Stimulated activated CD4-positive, alpha-beta T cell treated with anti-CD3 and anti-CD28 coated beads, Interleukin-4, amount 100 ng/mL, for 24 hours (primary cell): ENCODE measurements at places on chromosomes 4 and X.
A peak's percentile ranks its signal among the peaks of the same experiment; 100 is the strongest.

DNA sequence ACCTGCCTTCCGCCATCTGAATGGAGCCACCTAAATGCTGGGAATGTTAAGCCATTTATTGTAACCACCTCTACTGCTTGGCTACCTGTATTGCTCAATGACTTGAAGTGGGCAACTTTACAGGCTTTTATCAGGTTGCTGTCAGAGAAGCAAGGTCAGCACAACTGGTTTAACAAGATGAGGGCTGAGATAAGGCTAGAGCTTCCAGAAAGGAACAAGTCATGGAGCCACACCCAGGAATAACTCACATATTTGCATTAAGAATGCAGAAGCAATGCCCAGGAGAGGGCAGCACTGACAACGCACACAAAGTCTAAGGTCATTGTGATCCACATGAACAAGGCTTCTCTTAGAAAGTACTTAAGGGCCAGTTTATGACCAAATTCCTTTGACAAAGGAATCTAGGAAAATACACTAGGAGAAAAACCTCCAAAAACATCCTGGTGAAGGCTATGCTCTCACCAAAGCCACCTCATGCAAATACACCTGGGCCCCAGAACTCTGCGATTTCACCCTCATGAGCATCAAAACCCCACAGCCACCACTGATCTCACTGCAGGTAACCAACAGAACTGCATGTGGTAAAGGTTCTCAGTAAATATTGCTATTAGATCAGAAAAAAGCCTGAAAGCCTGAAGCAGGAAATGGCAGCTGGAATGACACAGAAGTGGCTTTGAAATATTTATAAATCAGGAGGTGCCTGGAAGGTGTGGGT, 15.0 kb upstream of the STS start:
- peak; percentile 9 for DNase-seq

GRCh38 chr4:146847345-146847744, 98.3 kb downstream of the TTC29 start:
- no peak for DNase-seq

GRCh38 chrX:53313728-53314105, 32.3 kb upstream of the IQSEC2 start:
- no peak for DNase-seq

DNA sequence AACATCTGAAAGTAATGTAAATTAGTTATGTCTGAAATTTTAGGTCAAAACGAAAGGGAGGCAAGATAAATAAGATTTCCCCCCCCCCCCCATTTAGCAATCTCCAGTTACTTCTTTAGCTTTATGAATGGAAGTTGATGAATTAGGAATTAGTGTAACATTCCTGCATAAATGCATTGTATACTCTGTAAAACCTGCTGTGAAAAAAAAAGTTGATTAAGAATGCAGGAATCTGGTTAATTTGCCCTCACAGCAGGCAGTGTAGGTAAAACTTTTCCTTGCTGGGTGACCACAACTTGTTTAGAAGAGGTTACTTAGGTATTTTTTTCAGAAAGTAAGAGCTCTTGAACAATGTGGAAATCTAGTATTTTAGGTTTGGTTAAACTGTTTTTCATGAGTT, 15.3 kb downstream of the LARP7 start:
- DNase-seq = no peak

- DNase-seq = peak; percentile 35
These were observed 445 bp downstream of the AP1S2 start for GRCh38 chrX:15854080-15854655.

- no peak for DNase-seq
These were observed 122.3 kb downstream of the TEX13A start for GRCh38 chrX:105098201-105098600.

DNA sequence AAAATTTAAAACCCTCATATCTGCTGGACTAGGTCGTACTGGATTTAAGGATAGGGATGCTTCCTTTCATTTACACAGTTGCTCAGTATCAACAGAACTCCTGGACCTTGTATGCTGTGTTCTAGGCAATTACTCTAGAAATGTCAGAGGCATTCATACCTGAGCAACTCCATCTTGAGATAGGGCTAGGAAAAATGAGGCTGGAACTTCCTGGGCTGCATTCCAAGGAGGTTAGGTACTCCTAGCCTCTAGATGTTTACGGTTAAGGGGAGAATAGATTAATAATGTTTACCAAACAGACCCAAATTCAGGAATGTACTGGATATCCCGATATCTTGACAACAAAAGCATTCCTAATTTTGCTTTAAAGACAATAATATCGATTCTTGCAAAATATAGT, 84.7 kb upstream of the NLGN4X start:
- no peak for DNase-seq

DNA sequence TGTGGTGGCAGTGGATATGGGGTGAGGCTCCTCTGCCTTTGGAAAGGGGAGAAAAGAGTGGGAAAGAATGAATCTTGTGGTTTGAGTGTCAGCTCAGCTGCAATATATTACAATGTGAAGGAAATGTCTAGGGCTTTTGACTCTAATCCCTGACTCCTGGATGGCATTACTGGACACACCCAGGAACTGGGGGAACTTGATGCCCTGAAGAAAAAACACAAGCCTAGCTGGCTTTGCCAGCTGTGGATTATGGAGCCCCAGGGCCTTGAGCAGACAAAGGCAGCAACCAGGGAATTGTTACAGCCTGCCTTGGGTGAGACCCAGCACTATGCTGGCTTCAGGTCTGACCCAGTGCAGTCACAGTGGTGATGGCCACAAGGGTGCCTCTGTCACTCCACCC, 57.1 kb upstream of the CYSLTR1 start:
- no peak for DNase-seq

- DNase-seq = no peak
These were observed 26.2 kb downstream of the PRPS1 start for GRCh38 chrX:107654566-107654871.

DNA sequence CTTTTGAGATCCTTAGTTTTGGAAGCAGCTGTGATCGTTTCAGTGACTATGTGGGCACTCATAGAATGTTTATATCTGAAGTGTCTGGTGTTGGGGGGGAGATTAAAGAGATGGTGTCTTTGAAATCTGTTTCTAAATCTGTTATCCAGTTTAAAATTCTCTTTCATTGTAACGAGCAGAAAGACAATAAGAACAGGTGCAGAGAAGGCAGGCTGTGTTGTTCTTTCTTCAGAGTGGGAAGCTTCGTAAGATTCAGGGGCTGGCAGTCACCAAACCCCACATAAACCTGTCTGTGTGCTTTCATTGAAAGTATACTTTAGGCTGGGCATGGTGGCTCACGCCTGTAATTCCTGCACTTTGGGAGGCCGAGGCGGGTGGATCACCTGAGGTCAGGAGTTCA, 16.3 kb upstream of the DHRSX start:
- DNase-seq = no peak

DNA sequence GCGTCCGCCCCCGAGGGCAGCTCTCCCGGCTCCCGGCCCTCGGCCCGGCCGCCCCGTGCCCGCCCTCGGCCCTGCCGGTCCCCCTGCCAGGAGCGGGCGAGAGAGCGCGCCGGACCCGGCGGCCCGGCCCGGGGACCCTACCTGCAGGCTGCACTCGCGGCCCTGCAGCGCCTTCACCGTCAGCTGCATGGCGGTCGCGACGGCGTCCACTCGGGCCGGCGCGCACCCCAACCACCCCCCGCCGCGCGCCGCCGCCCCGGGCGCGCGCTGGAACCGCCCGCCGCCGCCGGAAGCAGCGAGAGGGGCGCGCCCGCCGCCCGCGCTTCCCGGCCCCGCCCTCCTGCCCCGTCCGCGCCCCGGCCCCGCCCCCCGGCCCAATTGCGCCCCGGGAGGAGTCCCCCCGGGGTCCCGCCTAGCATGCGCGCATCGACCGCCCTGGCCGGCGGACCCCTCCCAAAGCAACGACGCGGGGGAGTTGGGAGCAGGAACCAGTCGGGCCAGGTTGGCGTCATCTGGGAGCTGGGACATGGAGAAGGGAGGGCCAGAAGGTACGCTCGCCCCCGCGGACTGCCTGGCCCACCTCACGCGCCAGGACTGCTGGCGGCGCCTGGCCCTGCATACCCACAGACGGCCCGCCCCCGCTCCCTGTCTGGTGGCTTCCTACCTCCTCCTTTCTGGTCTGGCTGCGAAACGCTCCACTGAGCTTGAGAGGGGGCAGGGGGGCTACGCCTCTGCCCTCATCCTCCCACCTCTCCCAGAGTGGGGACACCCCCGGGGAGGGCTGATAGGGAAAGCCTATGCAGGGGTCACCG, at the start of gene UBL4A:
Gene UBL4A, minus strand, starts transcription at position 220 of the 812 bp plus-strand sequence. Its CDS starts 31 bp downstream, at position 189.
- peak; percentile 46 for DNase-seq

DNA sequence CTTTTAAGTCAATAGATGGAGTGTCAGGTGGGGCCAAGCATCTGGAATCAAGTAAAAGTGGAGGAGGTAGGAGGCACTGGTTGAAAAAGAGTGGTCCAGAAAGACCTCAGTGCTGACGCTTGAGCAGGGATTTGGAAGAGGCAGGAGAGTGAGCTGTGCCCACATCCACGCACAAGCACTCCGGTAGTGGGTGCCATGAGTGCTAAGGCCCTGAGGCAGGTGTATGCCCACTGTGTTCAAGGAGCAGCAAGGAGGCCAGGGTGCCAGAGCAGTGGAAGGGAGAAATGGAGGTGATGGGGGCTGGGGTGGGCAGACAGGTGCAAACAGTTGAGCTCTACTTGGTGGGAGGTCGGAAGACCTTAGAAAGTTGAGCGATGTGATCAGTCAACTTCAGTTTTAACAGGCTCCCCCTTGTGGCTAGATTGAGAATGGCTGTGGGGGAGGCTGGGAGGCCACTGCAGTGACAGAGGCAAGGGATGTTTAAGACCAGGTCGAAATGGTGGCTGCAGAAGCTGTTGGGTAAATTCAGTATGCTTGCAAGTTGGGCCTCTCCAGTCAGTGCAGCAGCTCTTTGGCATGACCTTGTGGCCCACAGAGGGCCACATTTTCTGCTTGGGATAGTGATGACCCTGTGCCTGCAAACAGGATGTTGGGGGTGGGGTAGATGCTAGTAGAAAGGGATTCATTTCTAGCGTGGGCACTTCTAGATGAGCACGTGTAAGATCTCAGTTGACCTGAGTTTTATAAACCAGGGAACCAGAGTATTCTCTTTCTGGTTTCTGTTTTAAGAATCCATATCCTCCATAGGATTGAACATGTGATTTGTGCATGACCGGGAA, 12.7 kb downstream of the TKTL1 start:
- peak; percentile 84 for DNase-seq

DNA sequence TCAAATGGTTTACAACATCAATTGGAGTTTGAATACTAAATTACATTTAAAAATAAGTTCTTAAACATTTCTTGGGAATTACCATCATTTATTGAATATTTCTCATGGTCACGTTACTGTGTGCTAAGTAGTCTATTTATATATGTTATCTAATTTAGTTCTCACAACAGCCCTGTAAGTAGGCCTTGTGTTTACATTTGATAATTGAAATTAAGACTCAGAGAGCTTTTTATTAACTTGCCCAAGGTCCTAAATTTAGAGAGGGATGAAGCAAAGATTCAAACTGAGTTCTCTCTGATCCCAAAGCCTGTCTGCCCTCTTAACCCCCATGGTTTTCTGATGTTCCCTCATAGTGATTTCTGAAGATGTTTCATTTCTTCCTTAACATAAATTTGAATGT, 103.7 kb downstream of the CEP135 start:
- DNase-seq = no peak

- DNase-seq = no peak
These were observed 348.9 kb upstream of the FTHL17 start for GRCh38 chrX:31420711-31421151.

- no peak for DNase-seq
These were observed 3.3 kb upstream of the HPGDS start for GRCh38 chr4:94345969-94346368.

DNA sequence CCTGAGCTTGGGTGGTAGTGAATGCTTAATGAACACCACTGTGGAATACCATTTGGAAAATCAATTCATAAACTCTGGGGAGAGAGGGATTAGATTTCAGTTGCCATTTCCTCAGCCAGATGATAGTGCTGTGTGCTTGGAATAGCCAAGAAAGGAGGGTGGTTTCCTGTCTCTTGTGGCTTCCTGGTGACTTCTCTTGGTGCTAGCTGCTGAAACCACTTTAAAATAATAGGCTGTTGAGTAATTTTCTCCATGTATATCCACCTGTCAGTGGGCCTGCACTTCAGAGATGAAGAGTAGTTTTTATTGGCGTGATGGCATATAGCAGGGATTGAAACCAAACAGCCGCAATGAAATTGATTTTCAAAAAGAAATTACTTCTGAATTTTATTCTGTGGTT, 11.8 kb downstream of the EDA start:
- DNase-seq = no peak

DNA sequence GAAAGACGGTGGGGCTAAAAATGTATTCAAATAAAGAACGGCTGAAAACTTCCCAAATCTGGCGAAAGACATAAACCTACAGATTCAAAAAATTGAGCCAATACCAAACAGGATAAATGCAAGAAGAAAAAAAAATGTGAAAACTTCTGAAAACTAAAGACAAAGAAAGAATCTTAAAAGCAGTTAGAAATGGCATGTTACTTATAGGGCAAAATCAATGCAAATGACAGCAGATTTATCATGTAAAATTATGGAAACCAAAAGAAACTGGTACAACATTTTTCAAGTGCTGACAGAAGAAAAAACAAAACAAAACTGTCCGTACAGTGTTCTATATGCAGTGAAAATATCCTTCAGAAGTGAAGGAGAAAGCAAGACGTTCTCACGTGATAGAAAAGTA, 239.0 kb downstream of the PDGFC start:
- DNase-seq = no peak

DNA sequence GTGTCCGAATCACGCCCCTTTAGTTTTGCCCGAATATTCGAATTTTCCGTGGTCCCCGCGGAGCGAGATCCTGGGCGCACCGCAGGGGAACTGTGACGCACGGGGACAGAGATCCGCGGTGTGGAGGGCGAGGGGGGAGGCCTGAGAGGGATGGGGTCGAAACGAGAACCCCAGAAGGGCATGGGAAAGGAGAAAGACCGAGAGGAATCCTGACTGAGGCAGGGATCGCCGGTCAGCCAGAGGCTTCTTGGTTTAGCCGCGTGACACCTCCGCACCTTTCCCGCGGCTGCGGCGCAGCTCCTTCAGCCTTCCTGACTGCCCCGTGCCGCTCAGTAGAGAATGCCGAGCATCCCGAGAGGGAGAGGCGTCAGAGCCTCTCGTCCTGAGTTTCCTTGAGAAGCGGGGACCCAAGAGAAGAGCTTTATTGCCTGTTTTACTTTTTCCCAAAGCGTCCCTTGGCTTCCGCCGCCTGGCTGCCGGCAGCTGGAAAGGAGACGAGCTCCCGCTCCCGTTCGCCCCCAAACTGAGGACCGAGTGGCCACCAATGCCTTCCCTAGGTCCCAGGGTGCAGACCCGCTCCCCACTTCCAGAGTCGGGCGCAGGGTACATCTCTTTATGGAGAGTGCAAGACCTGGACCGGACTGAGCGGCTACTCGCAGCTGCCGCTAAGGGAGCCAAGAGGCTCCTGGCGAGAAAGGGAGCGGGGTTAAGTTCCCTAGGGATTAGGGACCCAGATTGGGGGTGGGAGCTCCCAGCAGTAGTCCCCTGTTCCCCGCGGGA, 911 bp upstream of the GPR50 start:
- DNase-seq = no peak

DNA sequence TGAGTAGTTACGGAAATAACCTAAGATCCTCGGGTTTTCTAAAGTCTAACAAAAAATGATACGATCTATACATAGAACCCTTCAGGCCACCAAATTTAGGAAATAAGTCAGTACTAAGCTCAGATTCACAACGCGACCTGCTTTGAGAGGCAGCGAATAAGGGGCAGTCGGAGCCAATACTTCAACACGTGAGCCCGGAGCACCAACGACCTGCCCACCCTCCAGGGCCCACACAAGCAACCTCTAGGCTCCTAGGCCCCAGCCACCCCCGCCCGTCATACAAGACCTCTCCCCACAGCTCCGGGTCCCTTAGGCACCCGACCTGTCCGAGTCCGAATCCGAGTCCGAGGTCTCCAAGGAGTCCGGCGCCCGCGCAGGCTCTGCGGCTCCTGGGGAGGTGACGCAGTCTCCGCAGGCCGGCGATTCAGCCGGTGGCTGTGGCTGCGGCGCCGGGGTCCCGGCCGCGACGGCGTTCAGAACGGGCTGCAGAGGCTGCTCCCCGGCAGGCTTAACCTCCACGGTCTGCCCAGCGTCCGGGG, 580 bp downstream of the NAF1 start:
- peak; percentile 63 for DNase-seq
